Naive thymus-derived CD8-positive, alpha-beta T cell (primary cell): ENCODE measurements at places on chromosomes 12 and 14.

DNA sequence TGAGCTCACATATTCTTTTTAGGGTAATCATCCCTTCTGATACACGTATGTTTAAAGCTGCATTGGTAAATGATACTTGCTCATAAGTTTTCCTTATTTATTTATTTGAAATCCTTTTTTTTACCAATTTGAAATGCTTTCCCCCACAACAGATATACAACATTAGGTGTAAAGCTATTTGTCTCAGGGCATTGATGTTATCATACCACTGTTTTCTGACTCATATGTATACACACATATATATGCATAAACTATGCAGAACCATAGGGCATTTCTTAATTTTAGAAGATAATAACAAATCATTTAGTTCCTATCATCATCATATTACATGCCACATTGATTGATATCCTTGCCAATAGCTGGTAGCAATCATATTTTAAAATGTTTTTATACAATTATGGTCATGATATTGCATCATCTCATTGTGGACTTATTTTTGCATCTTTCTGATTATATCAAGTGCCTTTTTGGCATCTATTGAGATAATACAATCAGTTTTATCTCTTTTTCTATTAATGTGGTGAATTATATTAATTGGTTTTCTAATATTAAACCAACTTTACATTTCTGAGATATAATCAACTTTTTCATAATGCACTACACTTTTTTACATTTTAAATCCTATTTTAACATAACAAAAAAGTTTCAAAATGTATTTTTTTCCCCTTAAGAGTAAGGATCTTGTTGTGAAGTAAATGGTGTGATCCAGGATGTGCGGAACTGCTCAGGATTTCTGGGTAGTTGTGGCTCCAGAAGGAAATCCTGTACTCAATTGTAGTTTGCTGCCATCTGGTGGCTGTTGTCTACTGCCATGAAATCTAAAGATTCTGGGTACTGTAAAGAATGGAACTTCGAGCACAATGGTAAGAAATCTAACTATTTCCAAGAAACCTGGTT lies 16.7 kb downstream of the OR9K2 start:
- peak; percentile 12 for DNase-seq

- no peak for DNase-seq
These were observed 579.1 kb downstream of the SLC16A7 start for GRCh38 chr12:60174941-60175340.

DNA sequence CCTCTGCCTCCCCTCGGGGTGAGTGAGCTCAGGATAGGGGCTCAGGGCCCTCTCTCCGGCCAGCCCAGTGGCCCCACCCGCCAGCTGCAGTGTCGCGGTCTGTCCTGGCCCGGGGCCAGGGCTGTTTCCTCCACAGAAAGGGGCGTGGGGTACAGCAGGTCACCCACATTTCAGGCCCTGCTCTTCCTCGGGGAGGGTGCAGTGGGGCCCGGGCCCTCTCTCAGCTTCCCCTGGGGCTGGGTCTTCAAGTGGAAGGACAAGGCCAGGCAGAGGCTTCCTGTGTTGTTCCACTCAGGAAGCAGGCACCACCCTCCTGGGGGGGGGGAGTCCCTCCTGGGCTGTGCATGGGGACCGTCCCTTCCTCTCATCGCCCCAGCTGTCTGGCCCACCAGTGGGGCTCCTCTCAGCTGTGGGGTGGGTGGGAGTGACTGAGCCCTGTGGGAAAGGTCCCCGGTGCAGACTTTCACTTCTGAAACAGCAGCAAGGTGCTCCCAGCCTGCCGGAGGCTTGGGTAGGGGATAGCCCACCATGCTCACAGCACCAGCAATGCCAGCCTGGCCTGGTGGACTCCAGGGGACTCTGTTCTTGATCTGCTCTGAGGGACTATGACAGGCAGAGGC lies 3.7 kb downstream of the GPR132 start:
- DNase-seq, result peak; percentile 36

DNA sequence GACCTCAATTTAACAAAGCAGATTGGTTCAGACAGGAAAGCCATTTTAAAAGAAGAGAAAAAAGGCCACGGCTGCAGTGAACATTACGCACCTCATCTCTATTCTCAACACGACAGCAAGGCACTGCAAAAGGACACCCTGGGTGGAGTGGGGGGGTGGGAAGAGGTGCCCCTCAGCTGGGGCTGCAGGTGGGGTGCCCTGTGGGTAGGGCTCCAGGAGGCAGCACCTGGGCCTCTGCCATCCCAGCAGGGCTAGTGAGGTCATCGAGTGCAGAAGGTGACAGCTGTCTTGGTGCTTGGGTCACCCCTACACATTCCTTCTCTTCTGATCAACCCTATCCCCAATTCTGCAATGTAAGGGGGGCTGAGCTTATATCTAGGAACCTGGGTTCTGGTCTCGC lies 142.9 kb upstream of the PRMT8 start:
- no peak for DNase-seq

DNA sequence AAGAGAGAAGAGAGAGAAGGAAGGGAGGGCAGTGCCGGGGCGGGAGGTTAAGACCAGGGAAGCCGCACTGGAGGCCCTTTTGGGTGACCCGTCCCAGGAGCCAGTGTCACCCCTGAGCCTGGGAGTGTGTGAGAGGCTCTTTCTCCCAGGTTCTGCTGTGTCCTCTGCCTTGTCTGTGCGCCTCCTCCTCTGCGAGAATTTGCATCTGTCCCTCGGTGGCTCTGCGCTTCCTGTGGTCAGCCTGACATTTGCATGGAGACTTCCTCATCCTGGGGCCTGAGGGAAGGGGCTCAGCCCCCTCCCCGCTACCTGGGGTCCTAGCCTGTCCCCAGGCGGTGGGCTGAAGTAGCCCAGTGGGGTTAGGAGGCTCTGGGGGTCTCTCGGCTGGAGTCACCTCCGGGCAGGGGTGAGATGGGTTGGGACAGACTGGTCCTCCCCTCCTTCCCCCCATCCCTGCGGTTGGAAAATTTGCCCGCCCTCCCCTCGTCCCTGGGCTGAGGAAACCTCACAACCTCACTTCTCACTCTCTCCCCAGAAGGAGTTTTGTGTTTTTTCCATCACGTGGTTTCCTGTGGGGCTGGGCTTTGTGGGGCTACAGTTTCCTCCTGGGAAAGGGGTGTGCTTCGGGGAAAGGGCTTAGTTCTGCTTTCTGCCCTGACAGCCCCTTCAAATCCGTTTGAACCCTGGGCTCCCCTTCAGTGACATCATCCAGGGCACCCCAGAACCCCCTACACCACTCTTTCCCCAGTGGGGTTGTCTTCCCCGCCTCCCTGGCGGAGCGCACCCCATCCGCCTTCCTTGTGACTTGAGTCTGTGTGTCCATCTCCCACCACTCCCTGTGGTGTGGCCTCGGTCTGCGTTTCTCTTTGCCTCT lies 2.5 kb downstream of the PTPN6 start:
- DNase-seq, result peak; percentile 71

GRCh38 chr12:64760808-64761573 lies 1.8 kb upstream of the GNS start:
- DNase-seq, result no peak

- DNase-seq, result no peak
These were observed 74.2 kb downstream of the ZFC3H1 start for GRCh38 chr12:71589478-71589881.

DNA sequence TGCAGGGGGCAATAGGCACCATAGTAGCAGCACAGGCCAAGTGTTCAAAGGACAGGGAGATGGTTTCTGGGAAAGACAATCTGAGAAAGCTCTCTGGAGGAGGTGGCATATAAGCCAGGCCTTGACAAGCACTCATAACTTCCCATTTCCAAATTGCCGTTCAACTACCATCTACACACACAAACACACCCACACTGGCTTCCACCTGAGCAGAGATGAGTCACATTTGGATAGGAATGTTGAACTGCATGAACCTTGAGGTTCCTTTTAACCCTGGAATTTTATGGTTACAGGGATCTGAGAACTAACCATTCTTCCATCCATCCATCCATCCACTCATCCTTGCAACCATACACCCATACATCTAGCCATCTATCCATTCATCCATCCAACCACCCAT lies 86.6 kb downstream of the KSR2 start:
- no peak for DNase-seq

DNA sequence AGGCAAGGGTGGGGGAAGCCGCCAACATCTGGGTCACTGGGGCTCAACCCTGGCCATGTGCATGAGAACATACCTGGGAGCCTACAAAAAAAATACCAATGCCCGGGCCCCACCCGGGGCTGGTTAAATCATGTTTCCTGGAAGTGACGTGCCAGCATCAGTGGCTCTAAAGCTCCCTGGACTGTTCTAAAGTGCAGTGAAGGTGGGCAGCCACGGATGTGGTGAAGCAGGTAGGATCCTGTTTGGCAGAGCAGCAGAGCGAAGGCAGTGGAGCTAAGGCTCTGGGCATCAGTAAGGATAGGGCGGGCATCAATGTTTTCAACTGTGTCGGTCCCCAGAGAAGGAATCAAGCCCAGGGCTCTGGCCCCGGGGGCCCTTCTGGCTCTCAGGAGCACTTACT lies 525 bp upstream of the GPR68 start:
- peak; percentile 46 for DNase-seq

GRCh38 chr14:93161411-93161940 lies 23.2 kb downstream of the MOAP1 start:
- no peak for DNase-seq

GRCh38 chr14:71005076-71005475 lies 97.8 kb downstream of the PCNX1 start:
- DNase-seq, result no peak

DNA sequence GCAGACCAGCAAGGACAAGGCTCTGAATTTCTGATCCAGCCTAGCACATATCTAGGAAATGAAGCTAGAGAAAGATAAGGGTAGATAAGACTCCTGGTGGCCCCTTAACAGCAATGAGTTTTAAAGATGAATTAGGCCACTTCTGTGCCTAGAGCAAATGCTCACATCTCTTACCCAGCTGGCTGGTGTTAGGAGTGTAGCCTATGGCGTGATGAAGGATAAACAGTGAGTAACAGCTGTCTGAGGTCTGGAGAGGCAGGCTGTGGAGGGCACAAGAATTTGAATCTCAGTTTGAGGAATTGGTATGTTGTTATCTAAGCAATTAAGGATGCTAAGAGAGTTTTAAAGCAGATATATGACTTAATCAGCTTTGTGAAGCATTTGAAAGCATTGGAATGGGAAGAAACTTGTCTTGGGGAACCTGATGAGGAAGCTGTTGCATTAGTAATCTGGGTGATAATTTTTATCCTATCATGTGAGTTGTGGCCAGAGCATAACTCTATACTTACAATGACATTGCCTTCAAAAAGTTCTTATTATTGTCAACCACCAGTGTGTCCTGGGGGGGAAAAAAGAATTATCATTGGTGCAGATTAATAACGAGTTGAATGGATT lies 161.8 kb downstream of the SRGAP1 start:
- no peak for DNase-seq

GRCh38 chr12:76784600-76785051 lies 20.7 kb downstream of the ZDHHC17 start:
- DNase-seq, result no peak

DNA sequence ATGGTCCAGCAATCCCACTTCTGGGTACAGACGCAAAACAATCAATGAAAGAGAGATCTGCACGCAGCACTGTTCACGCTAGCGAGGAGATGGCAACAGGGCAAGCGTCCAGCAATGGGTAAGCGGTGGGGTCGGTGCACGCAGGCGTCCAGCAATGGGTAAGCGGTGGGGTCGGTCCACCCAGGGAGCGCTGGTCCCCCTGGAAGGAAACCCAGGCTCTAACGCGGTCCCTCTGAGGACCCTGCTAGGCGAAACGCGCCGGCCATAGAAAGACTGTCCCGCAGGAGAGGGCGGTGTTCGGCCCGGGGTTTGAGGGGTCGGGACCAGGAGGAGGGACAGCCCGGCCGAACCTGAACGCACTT lies 618 bp upstream of the PGAM5 start:
- DNase-seq, result no peak

DNA sequence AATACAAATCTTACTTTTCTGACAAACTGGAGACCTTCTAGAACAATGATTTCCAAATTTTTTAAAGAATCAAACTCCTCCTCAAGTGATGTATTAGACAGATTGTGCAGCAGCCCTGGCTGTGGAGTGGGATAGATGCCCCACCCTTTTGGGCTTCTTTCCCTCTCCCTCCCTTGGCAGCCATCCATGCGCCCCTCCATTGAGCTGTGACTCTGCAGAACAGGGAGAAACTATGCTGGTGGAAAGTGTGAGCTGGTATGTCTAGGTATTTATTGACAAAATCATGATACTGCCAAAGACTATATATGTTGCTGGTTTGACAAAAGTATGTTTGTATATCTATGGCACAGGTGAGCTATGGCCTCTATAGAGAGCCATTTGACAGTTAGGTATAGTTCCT lies 138.5 kb downstream of the KTN1 start:
- no peak for DNase-seq

- DNase-seq, result no peak
These were observed 14.9 kb upstream of the SLC8A3 start for GRCh38 chr14:70203686-70204085.

- DNase-seq, result no peak
These were observed at the start of gene ACRBP for GRCh38 chr12:6647083-6647604. ACRBP (minus strand) TSS chr12:6647432; CDS start chr12:6647366, 66 bp downstream.
